ENCODE measurements at places on chromosomes 7 and 10.

- H3K36me3 ChIP-seq, result no peaks in the 10 kb centered on the region
- H3K4me1 ChIP-seq, result no peaks in the 10 kb centered on the region
- no peaks in the 10 kb centered on the region for H3K27me3 ChIP-seq
- H3K27ac ChIP-seq, result no peak overlapping the region
Observed at GRCh38 chr7:135842446-135843179, 94.0 kb upstream of the FAM180A start.

- peak overlapping the region; percentile 32 for H3K27ac ChIP-seq
- peaks cover 23% of the 10 kb centered on the region for H3K36me3 ChIP-seq
- no peak overlapping the region for H3K4me3 ChIP-seq
- no peaks in the 10 kb centered on the region for H3K27me3 ChIP-seq
- DNase-seq, result no peak
- H3K4me1 ChIP-seq, result peaks cover 34% of the 10 kb centered on the region
Observed at GRCh38 chr10:27529010-27529783, 25.1 kb downstream of the RAB18 start.

- H3K27ac ChIP-seq, result no peak overlapping the region
- peak; percentile 14 for DNase-seq
- peaks cover 13% of the 10 kb centered on the region for H3K4me1 ChIP-seq
- no peaks in the 10 kb centered on the region for H3K36me3 ChIP-seq
Observed at GRCh38 chr7:117008886-117009531, 55.7 kb downstream of the ST7 start.

GRCh38 chr7:141045126-141045841 is 28.6 kb upstream of the TMEM178B start:
- H3K4me1 ChIP-seq, result no peaks in the 10 kb centered on the region
- no peaks in the 10 kb centered on the region for H3K36me3 ChIP-seq
- no peak overlapping the region for H3K4me3 ChIP-seq
- no peak for DNase-seq

DNA sequence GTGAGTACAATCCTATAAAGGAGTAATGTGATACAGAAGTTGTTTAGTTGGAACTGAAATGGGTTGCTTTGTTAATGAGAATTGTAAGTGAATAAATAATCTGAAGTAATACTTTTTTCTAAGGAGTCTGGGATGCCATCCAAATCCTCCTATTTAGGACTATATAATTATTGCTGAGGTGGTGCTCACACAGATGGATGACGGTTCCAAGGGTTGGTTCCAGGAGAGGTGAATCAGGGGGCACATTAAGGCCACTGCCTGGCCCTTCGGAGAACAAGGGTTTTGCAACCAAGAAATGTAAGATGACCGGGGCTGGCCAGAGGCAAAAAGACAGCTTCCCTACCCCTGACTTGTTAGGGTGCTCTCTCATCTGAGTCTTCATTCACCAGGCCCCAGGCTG is 352.7 kb downstream of the PHTF2 start:
- H3K27me3 ChIP-seq, result peaks cover 76% of the 10 kb centered on the region
- no peaks in the 10 kb centered on the region for H3K36me3 ChIP-seq
- H3K4me1 ChIP-seq, result no peaks in the 10 kb centered on the region
- H3K27ac ChIP-seq, result no peak overlapping the region
- no peak overlapping the region for H3K4me3 ChIP-seq

- no peaks in the 10 kb centered on the region for H3K4me1 ChIP-seq
- H3K4me3 ChIP-seq, result no peak overlapping the region
- H3K36me3 ChIP-seq, result no peaks in the 10 kb centered on the region
- no peak overlapping the region for H3K27ac ChIP-seq
- no peak for DNase-seq
- H3K27me3 ChIP-seq, result peaks cover 100% of the 10 kb centered on the region
Observed at GRCh38 chr7:50355817-50356178, 51.3 kb downstream of the IKZF1 start.

GRCh38 chr7:157437519-157438061 is 100.8 kb downstream of the DNAJB6 start:
- no peak overlapping the region for H3K27ac ChIP-seq
- H3K4me1 ChIP-seq, result peaks cover 7% of the 10 kb centered on the region
- no peaks in the 10 kb centered on the region for H3K36me3 ChIP-seq
- H3K27me3 ChIP-seq, result peaks cover 9% of the 10 kb centered on the region
- H3K4me3 ChIP-seq, result no peak overlapping the region

GRCh38 chr7:103851357-103851756 is 138.1 kb downstream of the RELN start:
- no peaks in the 10 kb centered on the region for H3K36me3 ChIP-seq
- H3K27me3 ChIP-seq, result peaks cover 13% of the 10 kb centered on the region
- H3K27ac ChIP-seq, result no peak overlapping the region
- no peak overlapping the region for H3K4me3 ChIP-seq
- DNase-seq, result peak; percentile 14

GRCh38 chr10:48282829-48283228 is 8.3 kb upstream of the FRMPD2 start:
- H3K27ac ChIP-seq, result no peak overlapping the region
- no peaks in the 10 kb centered on the region for H3K36me3 ChIP-seq
- H3K4me3 ChIP-seq, result no peak overlapping the region

- peaks cover 12% of the 10 kb centered on the region for H3K4me1 ChIP-seq
- no peaks in the 10 kb centered on the region for H3K36me3 ChIP-seq
- H3K27me3 ChIP-seq, result no peaks in the 10 kb centered on the region
- no peak overlapping the region for H3K4me3 ChIP-seq
- no peak for DNase-seq
Observed at GRCh38 chr10:60541451-60541850, 151.8 kb upstream of the ANK3 start.

GRCh38 chr7:30148951-30149459 is 14.2 kb downstream of the MTURN start:
- H3K4me3 ChIP-seq, result no peak overlapping the region
- peaks cover 7% of the 10 kb centered on the region for H3K4me1 ChIP-seq
- no peak for DNase-seq
- no peaks in the 10 kb centered on the region for H3K27me3 ChIP-seq
- H3K36me3 ChIP-seq, result peaks cover 8% of the 10 kb centered on the region

GRCh38 chr10:100184840-100185239 is 989 bp downstream of the ERLIN1 start:
- peak overlapping the region; percentile 90 for H3K27ac ChIP-seq
- peak overlapping the region; percentile 94 for H3K4me3 ChIP-seq
- H3K36me3 ChIP-seq, result peaks cover 33% of the 10 kb centered on the region

DNA sequence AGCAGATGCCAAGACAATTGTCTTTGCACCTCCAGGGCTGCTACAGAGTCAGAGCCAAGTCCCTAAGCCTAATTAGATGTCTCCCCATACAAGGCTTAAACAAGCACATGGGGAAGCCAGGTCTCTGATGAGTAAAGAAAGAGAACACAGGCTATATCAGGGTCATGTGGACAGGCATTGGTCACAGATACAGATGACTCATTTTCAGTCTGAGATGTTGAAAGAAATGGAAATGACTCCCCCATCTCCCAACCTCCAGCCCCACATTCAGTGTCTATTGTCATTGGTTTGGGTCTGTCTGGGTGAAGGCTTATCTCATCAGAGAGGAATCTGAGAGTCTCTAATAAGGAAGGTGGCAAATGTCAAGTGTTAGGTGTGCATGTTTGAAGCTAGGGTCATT is 290.1 kb upstream of the KIAA1217 start:
- peak; percentile 25 for DNase-seq
- no peaks in the 10 kb centered on the region for H3K4me1 ChIP-seq
- no peaks in the 10 kb centered on the region for H3K36me3 ChIP-seq
- peaks cover 51% of the 10 kb centered on the region for H3K27me3 ChIP-seq

DNA sequence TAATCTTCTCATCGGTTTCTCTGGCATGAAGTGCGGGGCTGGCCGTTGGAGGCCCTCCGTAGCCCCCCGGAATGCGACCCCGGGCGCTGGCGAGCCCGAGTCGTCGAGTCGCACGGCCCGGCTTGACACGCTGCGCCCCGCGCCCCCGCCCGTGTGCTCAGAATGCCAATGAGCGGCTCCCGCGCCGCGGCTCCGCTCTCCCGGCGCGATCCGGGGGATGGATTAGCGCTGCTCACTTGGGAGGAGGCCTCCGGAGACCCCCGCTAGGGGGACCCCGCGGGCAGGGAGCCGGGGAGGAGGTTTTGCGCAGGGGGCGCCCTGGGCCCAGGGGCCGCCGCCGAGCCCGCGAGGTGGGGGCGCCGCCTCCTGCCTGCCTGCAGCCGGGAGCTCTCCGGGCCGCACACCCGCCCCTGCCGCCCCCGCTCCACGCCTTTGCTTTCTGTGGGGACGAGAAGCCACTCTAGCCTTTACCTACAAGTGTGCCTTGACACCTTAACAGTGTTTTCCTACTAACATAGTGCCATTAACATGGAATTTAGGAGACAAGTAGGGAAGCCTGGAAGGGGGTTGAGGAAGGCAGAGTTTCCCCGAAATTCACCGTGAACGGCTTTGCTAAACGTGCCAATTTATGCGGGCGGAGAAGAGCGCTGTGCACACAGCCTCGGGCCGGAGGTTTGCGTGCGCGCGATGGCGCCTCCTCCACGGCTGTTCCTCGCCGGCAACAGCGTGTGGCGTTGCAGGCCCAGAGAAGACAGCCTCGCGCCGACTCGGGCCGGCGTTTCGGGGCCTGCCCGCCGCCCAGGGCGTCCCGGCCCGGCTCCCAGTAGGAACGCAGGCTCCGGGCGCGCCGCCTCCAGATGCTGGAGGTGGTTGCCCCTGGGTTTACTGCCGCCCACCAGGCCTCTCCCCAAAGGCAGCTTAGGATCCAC is 7.1 kb downstream of the SHH start:
- no peaks in the 10 kb centered on the region for H3K36me3 ChIP-seq
- no peak overlapping the region for H3K27ac ChIP-seq
- peak overlapping the region; percentile 60 for H3K4me3 ChIP-seq
- DNase-seq, result peak; percentile 55

GRCh38 chr7:6889252-6889812 is 63.3 kb upstream of the CCZ1B start:
- peaks cover 2% of the 10 kb centered on the region for H3K27me3 ChIP-seq
- no peaks in the 10 kb centered on the region for H3K4me1 ChIP-seq
- no peak overlapping the region for H3K27ac ChIP-seq
- no peaks in the 10 kb centered on the region for H3K36me3 ChIP-seq
- no peak for DNase-seq

DNA sequence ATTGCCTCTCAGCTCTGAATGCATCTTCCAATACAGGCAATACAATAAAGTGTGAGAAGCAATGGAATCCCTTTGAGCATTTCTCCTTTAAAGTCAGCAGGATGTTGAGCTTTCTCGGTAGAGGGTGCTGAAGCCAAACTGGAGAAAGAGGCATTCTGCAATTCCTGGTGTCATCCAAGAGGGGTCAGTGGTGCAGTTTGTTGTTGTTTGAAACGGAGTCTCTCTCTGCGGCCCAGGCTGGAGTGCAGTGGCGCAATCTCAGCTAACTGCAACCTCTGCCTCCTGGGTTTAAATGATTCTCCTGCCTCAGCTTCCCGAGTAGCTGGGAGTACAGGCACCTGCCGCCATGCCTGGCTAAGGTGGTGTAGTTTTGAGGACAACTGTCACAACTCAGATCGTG is 486.5 kb downstream of the CALN1 start:
- H3K4me3 ChIP-seq, result no peak overlapping the region
- peaks cover 7% of the 10 kb centered on the region for H3K36me3 ChIP-seq
- H3K4me1 ChIP-seq, result no peaks in the 10 kb centered on the region
- no peak for DNase-seq
- H3K27ac ChIP-seq, result no peak overlapping the region
- H3K27me3 ChIP-seq, result no peaks in the 10 kb centered on the region

DNA sequence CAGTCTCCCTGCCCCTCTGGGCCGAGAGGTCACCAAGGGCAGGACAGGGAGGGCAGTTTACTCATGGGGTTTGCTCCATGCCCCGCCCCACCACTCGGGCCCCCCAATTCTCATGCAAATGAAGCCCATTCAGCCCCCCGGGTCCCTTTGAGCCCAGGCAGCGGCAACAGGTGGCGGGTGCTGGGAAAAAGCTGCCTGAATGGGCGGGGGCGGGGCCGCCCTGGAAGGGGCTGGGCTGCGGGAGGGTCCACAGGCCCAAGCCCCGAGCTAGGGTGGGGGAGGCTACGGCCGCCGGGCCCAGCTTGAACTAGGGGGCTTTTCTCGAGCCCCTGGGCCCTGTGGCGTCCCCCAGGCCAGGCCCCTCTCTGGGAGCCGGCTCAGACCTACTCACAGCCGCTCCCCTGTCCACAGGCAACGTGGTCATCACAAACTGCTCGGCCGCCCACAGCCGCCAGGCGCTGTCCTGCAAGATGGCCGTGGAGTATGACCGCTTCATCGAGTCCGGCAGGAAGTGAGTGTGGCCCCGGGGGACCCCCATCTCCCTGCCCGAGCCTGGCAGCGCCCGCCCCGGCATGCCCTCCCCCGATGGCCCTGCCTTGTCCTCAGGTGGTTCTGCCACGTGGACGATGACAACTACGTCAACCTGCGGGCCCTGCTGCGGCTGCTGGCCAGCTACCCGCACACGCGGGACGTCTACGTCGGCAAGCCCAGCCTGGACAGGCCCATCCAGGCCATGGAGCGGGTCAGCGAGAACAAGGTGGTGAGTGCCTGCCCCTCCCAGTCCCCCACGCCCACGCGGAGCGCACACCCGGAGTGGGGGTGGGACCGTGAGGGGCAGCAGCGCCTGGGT is 5.5 kb downstream of the LFNG start:
- H3K36me3 ChIP-seq, result peaks cover 5% of the 10 kb centered on the region
- no peak for DNase-seq
- no peak overlapping the region for H3K4me3 ChIP-seq

GRCh38 chr7:149469806-149470205 is 8.9 kb upstream of the ZNF777 start:
- no peaks in the 10 kb centered on the region for H3K4me1 ChIP-seq
- DNase-seq, result no peak
- no peak overlapping the region for H3K4me3 ChIP-seq
- H3K36me3 ChIP-seq, result peaks cover 28% of the 10 kb centered on the region
- no peak overlapping the region for H3K27ac ChIP-seq

- no peaks in the 10 kb centered on the region for H3K27me3 ChIP-seq
- DNase-seq, result no peak
- H3K4me3 ChIP-seq, result no peak overlapping the region
- H3K4me1 ChIP-seq, result peaks cover 7% of the 10 kb centered on the region
- no peak overlapping the region for H3K27ac ChIP-seq
Observed at GRCh38 chr7:41708581-41709358, 5.9 kb upstream of the INHBA start.

DNA sequence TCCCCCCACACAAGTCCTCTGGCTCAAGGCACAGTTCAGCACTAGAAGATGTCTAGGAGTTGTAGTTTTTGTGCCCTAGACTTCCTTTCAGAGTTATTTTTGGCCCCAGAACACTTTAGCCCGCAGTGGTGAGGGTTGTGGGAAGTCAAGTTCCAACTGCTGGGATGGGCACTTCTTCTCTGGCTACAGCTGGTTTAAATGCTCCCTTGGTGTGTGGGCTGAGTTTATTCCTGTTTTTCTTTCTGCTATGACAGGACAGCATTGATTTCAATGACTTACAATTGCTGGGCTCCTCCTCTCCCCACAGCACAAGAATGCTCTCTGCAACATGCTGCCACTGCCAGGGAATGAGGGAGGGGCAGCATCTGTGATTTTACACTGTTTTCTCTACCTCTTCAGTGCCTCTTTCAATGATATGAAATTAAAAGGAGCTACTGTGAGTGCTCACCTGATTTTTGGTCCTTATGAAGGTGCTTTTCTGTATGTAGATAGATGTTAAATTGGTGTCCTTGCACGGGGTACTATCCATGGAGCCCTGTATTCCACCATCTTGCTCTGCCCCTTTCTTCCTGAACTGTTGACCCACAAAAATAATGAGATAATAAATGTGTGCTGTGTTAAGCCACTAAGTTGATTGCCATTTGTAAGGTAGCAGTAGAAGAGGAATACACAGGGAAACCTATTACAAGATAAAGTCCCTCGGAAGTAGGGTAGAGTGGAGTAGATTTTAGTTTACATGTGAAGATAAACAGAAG is 56.3 kb downstream of the SLC13A1 start:
- H3K36me3 ChIP-seq, result no peaks in the 10 kb centered on the region
- H3K27ac ChIP-seq, result no peak overlapping the region
- H3K27me3 ChIP-seq, result peaks cover 23% of the 10 kb centered on the region

GRCh38 chr7:1025743-1026581 is 18.4 kb upstream of the GPR146 start:
- H3K4me3 ChIP-seq, result no peak overlapping the region
- no peaks in the 10 kb centered on the region for H3K27me3 ChIP-seq
- DNase-seq, result no peak
- peaks cover 17% of the 10 kb centered on the region for H3K4me1 ChIP-seq

Measured in MCF 10A (cell line).